ENCODE measurements at places on chromosomes 4 and X.

DNA sequence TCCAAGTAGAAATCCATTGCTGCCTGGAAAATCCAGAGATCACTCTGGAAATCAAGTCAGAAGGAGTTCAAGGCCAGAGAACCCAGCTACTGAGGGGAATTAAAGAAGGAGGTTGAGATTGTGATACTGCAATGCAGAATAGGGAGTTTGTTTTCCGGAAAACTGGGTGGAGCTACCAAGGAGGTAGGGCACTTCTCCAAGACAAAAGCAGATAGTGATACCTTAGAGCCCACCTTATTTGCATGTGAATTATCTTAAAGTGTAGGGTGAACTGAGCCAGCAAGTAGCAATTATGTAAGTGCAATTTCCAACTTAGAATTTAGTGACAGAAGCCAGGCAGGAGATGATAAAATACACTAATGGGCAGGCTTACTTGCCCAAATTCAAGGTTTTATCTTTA lies 178.9 kb downstream of the MID1 start:
- DNase-seq = no peak

- DNase-seq = no peak
These were observed 88.8 kb upstream of the GPC3 start for GRCh38 chrX:134074151-134074550.

GRCh38 chr4:6463311-6464289 lies 8.8 kb downstream of the PPP2R2C start:
- DNase-seq = peak; percentile 58

GRCh38 chr4:121888134-121888533 lies 17.9 kb upstream of the BBS7 start:
- DNase-seq = no peak

DNA sequence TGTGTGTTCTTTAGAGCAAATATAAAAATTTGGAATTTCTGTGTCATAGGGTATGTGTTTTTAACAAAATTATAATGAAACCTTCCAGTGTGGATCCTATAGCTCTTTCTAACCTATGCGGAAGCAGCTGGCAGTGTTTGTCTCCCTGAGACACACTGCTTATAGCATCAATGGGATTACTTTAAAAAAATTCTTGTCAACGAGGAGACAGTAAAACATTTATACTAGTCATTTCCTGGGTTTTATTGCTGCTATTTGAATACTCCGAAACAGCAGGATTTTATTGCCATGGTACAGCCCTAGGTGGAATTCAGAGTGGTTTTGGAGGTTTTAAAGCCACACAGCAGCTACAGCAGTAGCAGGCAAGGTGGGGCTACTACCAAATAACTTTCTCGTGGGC lies 145.1 kb upstream of the IL1RAPL2 start:
- DNase-seq = no peak

- DNase-seq = no peak
These were observed 499.1 kb upstream of the SLIT2 start for GRCh38 chr4:19752599-19752998.

GRCh38 chrX:11541510-11541909 lies 124.2 kb downstream of the ARHGAP6 start:
- no peak for DNase-seq

Measured in vagina (tissue), 2 donors.